ENCODE measurements at places on chromosomes 11 and 22.

DNA sequence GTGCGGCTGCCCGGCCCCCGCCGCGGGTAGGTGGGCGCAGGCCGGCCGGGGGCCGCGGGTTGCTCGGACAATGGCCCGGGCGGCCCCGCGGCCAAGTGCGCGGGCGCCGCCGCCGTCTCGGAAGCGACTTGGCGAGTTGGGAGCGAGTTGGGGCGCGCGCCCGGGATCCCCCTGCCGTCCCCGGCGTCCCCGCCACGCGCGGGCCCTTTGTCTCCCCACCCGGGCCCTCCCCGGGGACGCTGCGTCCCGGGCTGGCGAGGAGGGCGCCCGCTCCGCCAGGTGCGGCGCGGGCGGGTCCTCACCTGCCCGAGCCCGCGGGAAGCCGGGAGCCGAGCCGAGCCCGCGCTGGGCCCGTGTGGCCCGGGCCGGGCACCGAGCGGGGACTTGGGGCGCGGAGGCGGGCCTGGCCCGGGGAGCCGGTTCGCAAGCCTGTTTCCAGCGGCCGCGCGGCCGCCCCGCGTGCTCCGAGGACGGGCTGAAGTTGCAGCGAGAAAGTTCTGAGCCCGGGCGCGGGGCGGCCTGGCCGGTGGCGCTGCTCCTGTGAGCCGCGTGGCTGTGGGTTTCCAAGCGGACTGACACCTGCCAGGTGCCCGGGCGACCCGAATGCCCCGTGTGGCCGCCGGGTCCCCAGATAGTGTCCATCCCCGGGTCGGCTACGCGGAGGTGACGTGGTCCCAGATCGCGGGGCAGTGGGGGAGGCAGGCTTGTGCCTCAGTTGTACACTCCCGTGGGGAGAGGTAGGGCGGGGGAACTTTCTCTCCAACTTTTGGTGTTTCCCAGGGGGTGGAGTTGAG, 586 bp downstream of the LRP5 start:
- DNase-seq = no peak

- no peak for DNase-seq
These were observed 645 bp downstream of the RNF121 start for GRCh38 chr11:71929491-71929890.

DNA sequence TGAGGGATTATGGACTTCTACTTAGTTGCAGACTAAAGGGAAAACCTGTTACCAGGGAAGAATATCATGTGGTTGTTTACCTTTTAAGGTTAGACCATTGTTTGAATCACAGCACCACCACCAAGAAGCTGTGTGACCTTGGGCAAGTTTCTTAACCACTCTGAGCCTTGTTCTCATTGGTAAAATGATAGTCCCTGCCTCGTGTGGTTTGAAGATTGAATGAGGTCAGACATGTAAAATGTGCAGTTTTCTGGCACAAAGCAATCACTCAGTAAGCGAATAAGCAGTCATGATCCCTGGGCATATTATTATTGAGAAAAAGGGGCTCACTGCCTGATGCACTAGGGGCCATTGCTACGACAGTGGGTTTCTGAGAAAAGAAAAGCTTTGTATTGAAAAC, 28.3 kb downstream of the MOV10L1 start:
- DNase-seq = no peak

GRCh38 chr22:45010532-45010900, 711 bp upstream of the PHF21B start:
- DNase-seq = no peak

DNA sequence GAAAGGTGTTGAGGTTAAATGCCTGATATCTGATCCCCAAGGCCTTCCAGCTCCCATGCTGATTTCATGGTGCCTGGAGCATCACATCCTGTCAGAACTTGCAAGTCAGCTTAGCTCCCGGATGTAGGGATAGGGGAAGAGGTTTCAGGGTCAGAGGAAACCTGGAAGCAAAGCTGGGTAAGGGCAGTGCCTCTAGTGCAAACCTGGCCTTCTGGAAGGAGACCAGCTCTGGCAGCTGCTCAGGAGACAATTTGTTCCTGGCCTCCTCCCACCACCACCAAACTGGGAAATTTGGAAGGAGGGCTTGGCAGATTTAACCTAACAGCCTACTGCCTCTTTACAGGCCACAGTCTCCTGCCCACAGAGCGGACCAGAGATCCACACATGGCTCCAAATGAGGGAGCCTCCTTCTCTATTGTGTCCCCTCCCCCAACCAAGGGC, 9.2 kb upstream of the TSKU start:
- DNase-seq = no peak
